ENCODE measurements at places on chromosomes 2 and 18. TPM values are rescaled to one million over a fixed set of nuclear protein-coding genes. Genes with fewer than 3 reads are reported as not detected.

COL4A4 gene
- 0.41 TPM for total RNA-seq

- no peak for DNase-seq
Observed at GRCh38 chr2:47769318-47769717, 13.6 kb upstream of the MSH6 start.

GRCh38 chr2:118274841-118275510 is 186.7 kb downstream of the INSIG2 start:
- no peak for DNase-seq

DNA sequence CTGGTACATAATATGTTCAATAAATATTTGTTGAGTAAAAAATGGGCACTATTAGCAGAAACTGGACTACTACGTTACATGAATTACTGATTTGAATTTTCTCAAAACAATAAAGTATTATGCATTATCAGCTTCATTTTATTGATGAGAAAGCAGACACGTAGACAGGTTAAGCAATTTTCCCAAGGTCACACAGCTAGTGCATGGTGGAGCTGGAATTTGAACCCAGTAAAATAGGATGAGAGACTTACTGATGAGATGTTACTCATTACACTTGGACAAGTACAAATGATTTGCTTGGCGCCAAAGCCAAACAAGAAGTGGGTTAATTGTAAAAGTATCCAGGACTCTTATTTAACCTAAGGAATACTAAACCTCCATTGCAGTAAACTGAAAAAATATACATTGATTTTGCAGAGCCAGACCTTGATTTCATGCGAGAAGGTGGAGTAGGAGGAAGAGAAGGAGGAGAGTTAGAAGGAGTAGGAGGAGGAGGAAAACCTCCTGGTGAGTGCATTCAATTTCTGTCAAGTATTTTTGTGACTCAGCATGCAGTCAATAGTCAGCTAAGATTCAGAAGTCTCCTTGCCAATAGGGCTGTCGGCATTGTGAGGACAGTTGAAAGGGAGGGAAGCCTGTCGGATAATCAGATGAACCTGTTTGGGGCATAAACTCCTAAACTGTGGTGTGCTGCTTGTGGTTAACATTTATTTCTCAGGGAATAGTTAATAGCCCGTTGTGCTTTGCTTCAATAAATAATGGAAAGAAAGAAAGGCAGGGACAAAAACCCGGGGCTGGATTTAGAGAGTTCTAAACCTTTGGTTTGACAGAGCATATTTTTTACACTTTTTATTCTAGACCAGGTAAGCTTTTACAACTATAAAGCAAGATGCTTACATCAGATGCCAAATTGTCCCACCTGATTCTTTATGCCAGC is 77.0 kb upstream of the TACR1 start:
- peak; percentile 78 for DNase-seq

DNA sequence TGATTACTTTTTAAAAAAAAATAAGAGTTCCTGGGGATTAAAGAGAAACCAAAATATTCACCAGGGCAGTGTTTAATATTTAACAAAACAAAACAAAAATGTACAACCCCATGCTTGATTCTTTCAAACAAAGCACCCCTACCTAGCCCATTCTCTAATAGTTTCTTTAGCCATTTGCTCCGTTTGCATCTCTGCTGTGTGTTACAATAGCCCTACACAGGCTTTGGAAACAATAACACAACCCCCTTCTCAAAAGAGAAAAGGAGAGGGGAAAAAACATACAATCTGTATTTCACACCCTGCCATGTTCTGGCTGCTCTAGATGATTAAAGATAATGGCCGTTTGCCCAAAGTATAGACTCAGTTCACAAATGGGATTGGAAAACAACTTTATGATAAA is 302.9 kb downstream of the CPS1 start:
- no peak for DNase-seq

Measured in A172 (cell line).